ENCODE measurements at places on chromosomes 2 and 18. TPM values are rescaled to one million over a fixed set of nuclear protein-coding genes. Genes with fewer than 3 reads are reported as not detected.

The PROM2 gene
- total RNA-seq = 2.2 TPM

DNA sequence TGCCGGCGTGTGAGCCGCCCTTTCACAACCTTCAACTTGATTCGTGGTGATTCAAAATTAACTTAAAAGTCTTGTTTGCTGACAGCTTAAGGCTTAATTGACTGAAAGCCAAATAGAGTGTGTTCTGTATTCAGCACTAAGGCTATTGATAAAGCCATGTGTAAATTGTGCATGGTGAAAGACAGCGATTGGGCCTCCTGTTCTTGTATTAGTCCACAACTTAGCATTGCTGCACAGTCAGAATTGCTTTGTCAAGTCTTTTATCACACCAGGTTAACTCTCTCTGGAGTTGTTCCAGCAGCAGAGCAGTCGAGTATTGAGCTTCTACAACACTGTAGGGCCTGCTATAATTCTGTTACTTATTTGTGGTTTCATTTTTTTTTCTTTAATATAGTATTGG is 210.1 kb downstream of the WDR7 start:
- H3K27ac ChIP-seq = no peak overlapping the region
- H3K36me3 ChIP-seq = no peaks in the 10 kb centered on the region
- DNase-seq = no peak
- no peaks in the 10 kb centered on the region for H3K27me3 ChIP-seq
- peak overlapping the region; percentile 6 for H3K4me3 ChIP-seq

- H3K4me3 ChIP-seq = no peak overlapping the region
- H3K36me3 ChIP-seq = no peaks in the 10 kb centered on the region
- H3K27ac ChIP-seq = no peak overlapping the region
- DNase-seq = no peak
- no peaks in the 10 kb centered on the region for H3K4me1 ChIP-seq
These were observed 4.0 kb upstream of the POLE4 start for GRCh38 chr2:74954500-74954874.

DNA sequence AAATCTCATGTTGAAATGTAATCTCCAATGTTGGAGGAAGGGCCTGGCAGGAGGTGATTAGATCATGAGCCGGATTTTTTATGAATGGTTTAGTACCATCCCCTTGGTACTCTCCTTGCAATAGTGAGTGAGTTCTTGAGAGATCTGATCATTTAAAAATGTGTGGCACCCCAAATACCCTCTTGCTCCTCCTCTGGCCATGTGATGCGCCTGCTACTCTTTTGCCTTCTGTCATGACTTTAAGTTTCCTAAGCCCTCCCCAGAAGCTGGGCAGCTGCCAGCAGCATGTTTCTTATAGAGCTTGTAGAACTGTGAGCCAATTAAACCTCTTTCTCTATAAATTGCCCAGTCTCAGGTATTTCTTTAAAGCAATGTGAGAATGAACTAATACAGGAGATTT is 72.6 kb upstream of the FIGN start:
- no peaks in the 10 kb centered on the region for H3K27me3 ChIP-seq
- H3K36me3 ChIP-seq = no peaks in the 10 kb centered on the region
- no peak overlapping the region for H3K4me3 ChIP-seq
- no peaks in the 10 kb centered on the region for H3K4me1 ChIP-seq

- H3K4me1 ChIP-seq = no peaks in the 10 kb centered on the region
- H3K27me3 ChIP-seq = peaks cover 59% of the 10 kb centered on the region
- no peaks in the 10 kb centered on the region for H3K36me3 ChIP-seq
- H3K4me3 ChIP-seq = no peak overlapping the region
- H3K27ac ChIP-seq = no peak overlapping the region
These were observed 55.2 kb downstream of the SNORC start for GRCh38 chr2:232925153-232925820.

DNA sequence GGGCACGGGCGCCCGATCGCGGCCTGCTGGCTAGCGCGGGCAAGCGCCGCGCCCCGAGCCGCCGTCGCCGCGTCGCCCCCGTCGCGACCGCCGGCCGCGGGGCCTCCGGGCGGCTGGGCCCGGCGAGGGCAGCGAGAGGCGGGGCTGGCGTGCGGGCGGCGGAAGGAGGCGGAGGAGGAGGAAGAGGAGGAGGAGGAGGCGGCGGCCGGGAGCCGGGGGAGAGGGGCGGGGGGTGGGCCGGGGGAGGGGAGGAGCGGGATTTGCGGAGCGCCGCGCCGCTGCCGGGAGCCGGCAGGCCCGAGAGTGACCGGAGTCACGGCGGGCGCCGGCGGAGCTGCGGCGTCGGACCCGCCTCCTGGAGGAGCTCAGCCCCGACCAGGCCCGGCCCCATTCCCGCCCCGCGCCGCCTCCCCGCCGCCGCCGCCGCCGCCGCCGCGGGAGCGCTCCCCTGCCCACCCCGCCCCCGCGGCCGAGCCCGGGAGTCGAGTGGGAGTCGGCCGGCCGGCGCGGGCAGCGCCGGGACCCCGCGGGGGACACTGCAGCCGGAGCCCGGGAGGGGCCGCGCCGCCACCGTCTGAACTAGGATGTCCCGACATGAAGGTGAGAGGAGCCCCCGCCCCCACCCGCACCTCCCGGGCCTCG is at the start of gene KCMF1:
Gene KCMF1 (plus strand): TSS at position 294 of the 642 bp plus-strand sequence. CDS start 291 bp downstream, at position 585.
- H3K27ac ChIP-seq = peak within 1 kb of the TSS; percentile 92
- no peaks in the 10 kb centered on the region for H3K27me3 ChIP-seq
- H3K4me1 ChIP-seq = no peaks in the 10 kb centered on the region

- no peak overlapping the region for H3K27ac ChIP-seq
- H3K27me3 ChIP-seq = no peaks in the 10 kb centered on the region
- no peak overlapping the region for H3K4me3 ChIP-seq
- no peak for DNase-seq
- peaks cover 88% of the 10 kb centered on the region for H3K36me3 ChIP-seq
These were observed 39.2 kb downstream of the NDC80 start for GRCh38 chr18:2610549-2610948.

Measured in endodermal cell (in vitro differentiated cells).